Hematopoietic multipotent progenitor cell treated with erythropoietin and hydrocortisone succinate and interleukin-3 and kit ligand, for 15 days (in vitro differentiated cells): ENCODE measurements at places on chromosomes 5 and 9.

DNA sequence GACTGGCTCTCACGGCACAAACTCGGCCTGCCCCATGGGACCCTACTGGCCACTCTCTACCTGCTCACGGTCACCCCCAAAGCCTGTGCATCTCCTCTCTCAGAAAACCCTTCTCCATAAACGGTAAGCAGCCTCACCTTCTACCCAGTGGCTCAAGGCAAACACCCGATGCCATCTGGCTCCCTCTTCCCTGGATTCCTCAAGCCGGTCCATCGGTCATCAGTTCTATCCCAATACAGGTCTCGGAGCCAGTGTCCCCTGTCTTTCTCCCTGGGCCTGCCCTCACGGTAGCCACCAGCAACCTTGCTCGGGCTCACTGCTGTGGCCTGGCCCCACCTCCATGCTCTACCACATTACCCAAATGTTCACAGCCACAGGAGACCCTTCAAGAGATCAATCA lies 134.1 kb downstream of the ROR2 start:
- DNase-seq = no peak

GRCh38 chr9:84285381-84285780 lies 55.2 kb downstream of the SLC28A3 start:
- DNase-seq = no peak

GRCh38 chr5:14914193-14914592 lies 42.6 kb upstream of the ANKH start:
- no peak for DNase-seq

- DNase-seq = no peak
These were observed 39.1 kb upstream of the S1PR3 start for GRCh38 chr9:88952086-88952615.

DNA sequence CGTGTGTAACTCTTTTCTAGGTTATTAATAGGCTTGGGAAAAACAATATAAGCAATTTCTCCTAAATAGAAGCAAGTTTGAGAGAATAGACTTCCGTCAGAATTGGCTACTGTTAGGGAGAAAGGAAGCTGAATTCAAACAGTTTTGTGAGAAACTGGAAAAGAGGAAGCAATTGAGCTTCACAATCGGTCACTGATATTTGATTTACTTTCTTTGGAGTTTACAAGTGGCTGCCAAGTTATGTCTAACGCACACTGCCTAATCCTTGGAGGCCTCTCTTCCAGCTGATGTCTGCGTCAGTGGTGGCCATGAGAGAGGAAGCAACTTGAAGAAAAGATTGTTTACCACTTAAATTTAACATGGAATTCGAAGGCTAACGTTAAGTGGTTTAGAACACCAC lies 319.5 kb downstream of the ADGRV1 start:
- no peak for DNase-seq

DNA sequence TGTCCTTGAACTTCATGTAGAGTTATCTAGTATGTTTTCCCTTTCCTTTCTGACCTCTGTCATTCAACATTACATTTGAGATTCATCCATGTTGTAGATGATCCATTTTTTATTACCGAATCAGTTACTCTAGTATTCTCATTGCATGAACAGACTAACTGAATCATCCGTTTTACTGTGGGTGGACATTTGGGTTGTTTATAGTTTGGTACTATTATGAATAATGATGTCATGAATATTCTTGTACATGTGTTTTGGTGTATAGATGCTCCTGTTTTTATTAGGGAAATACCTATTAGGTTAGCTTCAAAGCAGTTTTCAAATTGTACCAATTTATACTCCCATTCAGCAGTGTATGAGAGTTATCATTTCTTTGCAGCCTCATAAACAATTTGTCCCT lies 94.3 kb upstream of the NIPAL4 start:
- no peak for DNase-seq

GRCh38 chr5:142779163-142779840 lies 9.1 kb downstream of the ARHGAP26 start:
- peak; percentile 14 for DNase-seq

GRCh38 chr5:161850491-161850890 lies 2.6 kb downstream of the GABRA1 start:
- DNase-seq = no peak

GRCh38 chr5:58849921-58850667 lies 267.2 kb downstream of the RAB3C start:
- DNase-seq = no peak

GRCh38 chr5:133599044-133599443 lies 13.3 kb downstream of the FSTL4 start:
- DNase-seq = no peak

- no peak for DNase-seq
These were observed 15.2 kb downstream of the HCN1 start for GRCh38 chr5:45680950-45681349.

- no peak for DNase-seq
These were observed 153.8 kb upstream of the RASA1 start for GRCh38 chr5:87113861-87114260.

DNA sequence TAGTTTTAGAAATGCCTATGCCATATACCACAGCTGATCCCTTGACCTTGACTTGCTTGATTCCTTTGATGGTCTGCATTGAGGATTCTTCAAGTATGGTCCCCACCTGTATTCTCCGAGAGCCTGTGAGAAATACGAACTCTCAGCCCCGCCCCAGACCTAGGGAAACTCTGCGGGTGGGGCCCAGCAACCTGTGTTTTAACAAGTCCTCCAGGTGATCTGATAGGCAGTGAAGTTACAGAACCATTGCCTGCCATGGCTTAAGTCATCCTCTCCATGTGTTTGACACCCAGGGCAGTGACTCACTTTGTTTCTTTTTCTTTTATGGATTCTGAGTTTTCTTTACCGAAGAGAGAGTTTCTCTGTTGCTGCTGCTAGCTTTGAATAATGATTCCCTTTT lies 18.5 kb downstream of the FRMPD1 start:
- DNase-seq = no peak

GRCh38 chr9:5441043-5441442 lies 3.3 kb upstream of the PLGRKT start:
- DNase-seq = no peak

DNA sequence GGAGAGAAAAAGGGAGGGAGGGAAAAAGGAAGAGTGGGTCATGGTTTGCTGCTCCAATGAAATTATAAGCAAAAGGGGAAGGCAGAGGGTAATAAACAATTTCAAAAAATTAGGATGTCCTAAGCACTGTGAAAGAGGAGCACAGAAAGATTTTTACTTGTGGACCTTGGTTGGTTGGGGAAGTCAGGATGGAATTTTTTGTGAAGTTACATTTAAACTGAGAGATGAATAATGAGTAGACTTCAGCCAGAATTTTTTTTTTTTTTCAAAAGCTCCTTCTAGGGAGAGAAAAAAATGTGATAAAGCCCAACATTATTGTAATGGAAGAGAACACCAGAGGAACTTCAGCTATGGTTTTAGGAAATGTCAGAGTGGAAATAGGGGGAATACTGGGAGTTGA lies 515.9 kb upstream of the PAPPA start:
- no peak for DNase-seq

GRCh38 chr5:123351240-123351639 lies 72.0 kb downstream of the CEP120 start:
- no peak for DNase-seq

DNA sequence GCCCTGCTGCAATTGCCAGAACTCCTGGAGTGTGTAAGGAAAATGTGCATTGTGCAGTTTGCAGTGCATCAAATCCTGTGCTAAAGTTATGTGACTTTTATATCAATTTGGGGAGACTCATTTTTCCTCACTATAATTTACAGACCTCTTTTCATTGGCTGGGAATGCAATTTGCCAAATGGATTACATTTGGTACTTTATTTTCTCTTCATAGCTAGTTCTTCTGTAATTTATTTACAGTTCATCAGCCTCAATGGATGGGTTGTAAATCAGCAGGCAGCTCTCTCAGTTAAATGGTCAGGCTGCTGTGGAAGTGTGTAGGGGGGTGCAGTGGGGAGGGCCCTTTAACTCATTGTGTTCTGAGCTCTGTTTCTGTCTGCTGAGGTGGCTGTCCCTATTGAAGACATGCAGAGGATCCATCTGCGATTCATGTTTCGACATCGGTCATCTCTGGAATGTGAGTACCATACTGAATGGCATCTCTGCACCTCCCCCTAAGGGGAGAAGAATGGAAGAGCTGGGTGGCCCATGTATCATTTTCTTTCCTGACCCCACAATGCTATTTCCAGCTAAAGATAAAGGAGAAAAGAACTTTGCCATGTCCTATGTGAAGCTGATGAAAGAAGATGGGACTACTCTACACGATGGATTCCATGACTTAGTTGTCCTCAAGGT lies 74.6 kb downstream of the DOCK2 start:
- no peak for DNase-seq

GRCh38 chr5:113276001-113276400 lies 158.8 kb downstream of the TSSK1B start:
- no peak for DNase-seq

DNA sequence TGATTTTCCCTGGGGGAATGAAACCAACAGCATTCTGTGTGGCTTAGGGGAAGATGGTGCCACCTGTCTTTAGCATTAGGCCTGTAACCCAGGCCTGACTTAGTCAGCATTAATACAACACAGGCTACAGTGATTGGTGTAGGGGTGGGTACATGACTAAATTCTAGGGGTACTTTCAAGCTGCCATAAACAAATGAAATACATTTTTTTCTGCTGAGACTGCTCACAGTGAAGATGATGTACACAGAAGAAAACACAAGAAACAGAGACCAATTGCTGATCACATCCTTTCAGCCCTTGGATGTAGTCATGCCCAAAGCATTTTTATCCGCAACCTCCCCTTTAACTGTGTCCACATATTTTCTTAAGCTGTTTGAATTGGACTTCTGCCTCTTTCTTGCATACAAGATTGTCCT lies 527.2 kb downstream of the KCTD16 start:
- no peak for DNase-seq

- DNase-seq = no peak
These were observed 98.2 kb downstream of the CAMSAP1 start for GRCh38 chr9:135809166-135809565.

- DNase-seq = no peak
These were observed 169.7 kb downstream of the DTWD2 start for GRCh38 chr5:118818604-118819003.

- DNase-seq = no peak
These were observed 6.7 kb downstream of the ADRB2 start for GRCh38 chr5:148833122-148833521.

DNA sequence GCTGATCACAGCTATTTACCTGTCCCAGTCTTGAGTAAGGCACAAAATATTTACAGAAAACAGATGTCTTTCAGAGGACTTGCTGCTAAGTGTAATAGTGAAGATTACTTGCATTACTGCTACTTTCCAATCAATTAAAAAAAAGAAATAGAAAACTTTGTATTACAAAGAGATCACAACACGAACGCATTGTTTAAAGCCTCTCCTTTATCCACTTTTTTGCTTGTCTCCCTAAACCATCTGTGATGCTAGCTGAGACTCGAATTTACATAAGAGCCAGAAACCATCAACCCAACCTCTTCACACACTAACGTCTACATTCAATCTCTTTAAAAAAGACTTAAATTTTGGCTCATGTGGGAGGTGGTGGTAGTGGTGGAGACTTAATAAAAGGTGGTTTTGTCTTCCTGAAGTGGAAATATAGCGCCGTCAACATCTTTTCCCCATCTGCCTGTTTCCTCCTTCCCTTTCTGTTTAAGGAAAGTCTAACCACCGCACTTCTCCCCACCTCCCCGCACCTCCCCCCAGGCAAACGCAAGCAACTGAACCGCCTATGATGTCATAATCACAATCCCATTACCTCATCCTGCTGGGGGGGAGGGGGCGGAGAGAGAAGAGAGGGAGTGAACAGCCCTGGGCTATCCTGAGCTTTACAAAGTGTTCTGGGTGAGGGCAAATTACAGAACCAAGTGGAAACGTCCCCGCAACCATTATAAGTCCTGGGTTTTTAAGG lies 948 bp upstream of the FAM53C start:
- DNase-seq = no peak

DNA sequence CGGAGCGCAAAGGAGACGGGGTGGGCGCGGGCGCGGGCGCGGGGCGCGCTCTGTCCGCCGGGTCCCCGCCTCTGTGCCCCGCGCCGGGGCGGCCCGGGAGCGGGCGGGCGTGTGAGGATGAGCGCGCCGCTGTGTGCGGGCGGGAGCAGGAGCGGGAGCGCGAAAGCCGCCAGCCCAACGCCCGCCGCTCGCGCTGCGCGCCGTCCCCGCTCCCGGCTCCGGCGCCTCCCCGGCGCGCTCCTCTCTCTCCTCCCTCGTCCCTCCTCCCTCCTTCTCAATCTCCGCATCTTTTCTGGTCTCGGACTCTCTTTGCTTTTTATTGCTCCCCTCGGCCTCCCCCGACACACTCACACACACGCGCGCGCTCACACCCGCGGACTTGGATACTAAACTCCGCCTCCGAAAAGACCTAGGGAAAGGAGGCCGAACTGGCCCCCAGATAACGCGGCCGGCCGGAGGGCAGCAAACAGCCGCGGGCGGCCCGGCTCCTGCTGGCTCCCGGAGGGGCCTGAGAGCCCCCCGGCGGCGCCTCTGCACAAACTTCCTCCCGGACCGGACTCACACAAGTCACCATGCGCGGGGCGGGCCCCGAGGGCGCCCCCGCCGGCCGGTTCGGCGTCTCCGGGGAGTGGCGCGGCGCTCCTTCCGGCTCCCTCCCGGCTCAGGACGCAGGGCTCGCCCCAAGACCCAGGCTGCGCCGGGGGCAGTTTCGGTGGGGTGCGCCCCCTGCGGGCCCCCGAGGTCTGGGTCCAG lies at the start of gene FIBCD1:
FIBCD1 (minus strand) TSS at position 596 of the 753 bp plus-strand sequence. CDS start 640 bp downstream, outside the sequence.
- DNase-seq = no peak
